ENCODE measurements at places on chromosomes 4 and X.

DNA sequence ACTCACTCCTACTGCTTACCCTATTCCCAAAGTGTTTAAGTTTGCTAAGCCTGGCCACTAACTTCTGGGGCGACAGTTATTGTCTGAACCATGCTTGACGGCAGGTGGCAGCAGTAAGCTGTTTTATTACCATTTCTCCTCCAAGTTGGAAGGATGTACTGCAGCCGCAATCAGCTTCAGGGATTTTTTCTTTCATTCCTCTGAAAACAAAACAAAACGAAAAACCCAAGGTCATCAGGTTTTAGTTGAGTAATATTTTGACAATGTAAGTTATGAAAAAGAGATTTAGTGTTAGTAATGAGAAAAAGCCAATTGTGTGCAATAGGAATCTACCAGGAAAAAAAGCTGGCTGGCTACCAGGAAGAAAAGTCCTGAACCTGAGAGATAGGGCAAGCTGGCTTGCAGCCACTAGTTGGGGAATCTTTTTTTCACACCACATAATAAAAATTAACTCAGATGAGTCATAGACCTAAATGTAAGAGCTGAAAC is 13.2 kb upstream of the RAB9B start:
- peak; percentile 54 for DNase-seq

DNA sequence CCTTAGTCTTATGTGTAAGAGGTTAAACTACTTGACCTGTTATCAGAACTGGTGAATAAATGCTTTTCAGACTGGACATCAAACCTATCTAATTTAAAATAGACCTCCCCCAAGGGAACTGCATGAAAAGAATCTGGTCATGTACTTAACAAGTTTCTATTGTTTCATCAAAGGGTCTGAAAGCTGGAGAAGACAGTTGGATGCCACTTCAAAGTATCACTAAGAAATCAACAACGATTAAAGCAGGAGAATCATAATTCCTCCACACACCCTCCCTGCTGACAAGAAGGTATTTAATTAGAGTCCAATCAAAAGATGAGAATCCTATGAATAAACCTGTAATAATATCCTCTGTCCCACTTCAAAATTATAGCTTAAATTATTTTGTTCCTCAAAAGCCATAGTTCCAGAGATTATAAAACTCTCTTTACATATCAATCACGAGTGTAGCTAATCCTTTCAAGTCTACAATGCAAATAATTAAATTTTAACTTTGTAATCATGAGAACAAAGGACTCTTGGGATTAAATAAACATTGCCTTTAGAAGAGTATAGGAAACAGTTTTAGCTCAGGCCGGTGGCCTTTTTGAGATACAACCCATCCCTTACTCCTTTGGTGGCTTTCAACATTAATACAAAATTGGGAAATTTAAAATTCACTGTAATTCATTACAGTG is 35.1 kb downstream of the TSPAN5 start:
- DNase-seq, result no peak

- DNase-seq, result no peak
These were observed 33.9 kb downstream of the PAGE1 start for GRCh38 chrX:49661881-49662280.

GRCh38 chr4:139144911-139145551 is 32.0 kb downstream of the ELF2 start:
- DNase-seq, result no peak

- no peak for DNase-seq
These were observed 57.7 kb upstream of the SLC7A11 start for GRCh38 chr4:138299881-138300280.

DNA sequence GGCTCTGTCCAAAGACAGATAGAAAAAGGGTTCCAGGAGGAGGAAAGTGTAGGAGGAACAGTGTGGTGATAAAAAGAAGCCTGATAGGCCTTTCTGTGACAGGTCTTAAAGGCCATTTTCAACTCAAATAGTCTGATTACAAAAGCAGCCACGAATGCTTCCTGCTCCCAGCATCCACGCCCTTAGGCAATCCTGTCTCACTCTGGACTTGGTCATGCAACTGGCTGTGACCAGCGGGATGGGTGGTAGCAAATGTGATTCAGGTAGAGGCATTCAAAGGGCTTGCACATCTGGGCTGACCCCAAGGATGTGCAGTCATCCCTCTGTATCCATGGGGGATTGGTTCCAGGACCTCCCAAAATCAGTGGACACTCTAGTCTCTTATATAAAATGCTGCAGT is 14.4 kb upstream of the SEPSECS start:
- no peak for DNase-seq

DNA sequence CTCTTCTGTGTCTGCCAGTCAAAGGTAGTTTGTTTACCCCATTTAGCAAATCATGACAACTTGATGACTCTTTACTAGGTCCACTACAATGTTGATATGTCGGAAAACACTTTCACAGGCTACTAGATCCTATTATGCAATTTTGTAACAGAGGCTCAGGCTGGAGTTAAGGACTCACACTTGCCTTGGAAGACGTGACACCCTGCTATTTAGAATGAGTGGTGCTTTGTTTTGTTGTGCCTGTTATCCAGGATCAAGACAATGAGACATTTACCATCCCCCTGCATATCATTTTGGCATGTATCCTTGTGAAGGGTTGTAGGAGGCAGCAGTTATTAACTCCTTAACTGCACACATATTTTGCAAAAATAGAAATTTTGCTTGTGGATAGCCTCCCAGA is 263.7 kb downstream of the IL1RAPL1 start:
- no peak for DNase-seq
